SJSA1 (cell line): ENCODE measurements at places on chromosomes 6 and 20.

DNA sequence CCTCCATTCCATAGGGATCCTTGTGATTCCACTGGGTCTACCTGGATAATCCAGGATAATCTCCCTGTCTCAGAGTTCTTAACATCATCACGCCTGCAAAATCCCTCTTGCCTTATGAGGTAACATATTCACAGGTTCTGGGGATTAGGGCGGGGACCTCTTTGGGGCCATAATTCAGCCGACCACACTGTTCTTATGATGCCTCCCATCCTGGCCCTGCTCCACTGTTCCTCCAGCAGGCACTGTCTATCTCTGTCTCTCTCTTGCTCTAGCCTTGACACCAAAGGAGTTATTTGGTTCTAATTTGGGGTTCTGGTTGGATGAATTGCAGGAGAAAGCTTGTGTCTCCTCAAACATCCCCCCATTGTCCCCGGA is 168.1 kb downstream of the NFATC2 start:
- no peaks in the 10 kb centered on the region for H3K27me3 ChIP-seq
- no peak for DNase-seq
- H3K4me1 ChIP-seq: no peaks in the 10 kb centered on the region; the same call in 1 of the 2 replicates
- H3K27ac ChIP-seq: no peak overlapping the region

DNA sequence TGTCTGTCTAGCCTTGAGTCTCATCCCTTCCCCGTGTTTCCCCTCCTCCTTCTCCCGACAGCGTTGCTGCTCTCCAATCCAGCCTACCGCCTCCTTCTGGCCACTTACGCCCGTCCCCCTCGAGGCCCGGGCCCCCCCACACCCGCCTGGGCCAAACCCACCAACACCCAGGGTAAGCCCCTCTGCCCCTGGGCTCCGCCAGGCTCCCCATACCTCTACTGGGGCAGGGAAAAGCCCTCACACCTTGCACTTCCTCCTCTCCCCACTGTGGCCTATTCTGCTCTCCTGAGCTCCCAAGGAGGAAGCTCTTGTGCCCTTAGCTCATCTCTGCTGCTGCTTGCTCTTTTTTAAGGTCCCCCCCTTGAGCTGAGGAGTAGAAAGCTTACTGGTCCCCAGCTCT is 11.0 kb downstream of the DDR1 start:
- DNase-seq: no peak
- no peak overlapping the region for H3K4me3 ChIP-seq
- peaks cover 5% of the 10 kb centered on the region for H3K4me1 ChIP-seq

- no peaks in the 10 kb centered on the region; the same call in 1 of the 2 replicates for H3K27me3 ChIP-seq
- no peak overlapping the region for H3K27ac ChIP-seq
- no peaks in the 10 kb centered on the region for H3K36me3 ChIP-seq
- H3K4me3 ChIP-seq: no peak overlapping the region
Measured at GRCh38 chr6:11902527-11902926, 109.6 kb upstream of the HIVEP1 start.

DNA sequence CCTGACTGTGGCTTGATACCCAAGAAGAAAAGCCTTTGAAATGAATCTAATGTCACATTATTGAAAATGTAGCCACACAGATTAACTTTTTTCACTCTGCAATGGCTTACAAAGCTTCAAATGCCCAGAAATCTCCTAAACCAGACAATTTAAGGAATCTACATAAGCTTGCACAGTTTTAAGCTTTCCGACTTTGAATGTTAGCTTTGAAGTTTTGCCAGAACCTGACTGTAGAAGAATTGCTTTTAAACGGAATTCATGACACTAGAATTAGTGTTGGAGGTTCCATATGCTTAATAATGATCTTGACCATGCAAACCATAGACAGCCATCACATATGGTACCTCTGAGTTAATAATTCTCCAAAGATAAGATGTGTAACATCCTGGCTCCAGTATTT is 798.5 kb upstream of the EPHA7 start:
- H3K4me3 ChIP-seq: no peak overlapping the region
- H3K27me3 ChIP-seq: no peaks in the 10 kb centered on the region
- no peaks in the 10 kb centered on the region for H3K4me1 ChIP-seq
- no peaks in the 10 kb centered on the region for H3K36me3 ChIP-seq
- DNase-seq: no peak
- no peak overlapping the region for H3K27ac ChIP-seq

DNA sequence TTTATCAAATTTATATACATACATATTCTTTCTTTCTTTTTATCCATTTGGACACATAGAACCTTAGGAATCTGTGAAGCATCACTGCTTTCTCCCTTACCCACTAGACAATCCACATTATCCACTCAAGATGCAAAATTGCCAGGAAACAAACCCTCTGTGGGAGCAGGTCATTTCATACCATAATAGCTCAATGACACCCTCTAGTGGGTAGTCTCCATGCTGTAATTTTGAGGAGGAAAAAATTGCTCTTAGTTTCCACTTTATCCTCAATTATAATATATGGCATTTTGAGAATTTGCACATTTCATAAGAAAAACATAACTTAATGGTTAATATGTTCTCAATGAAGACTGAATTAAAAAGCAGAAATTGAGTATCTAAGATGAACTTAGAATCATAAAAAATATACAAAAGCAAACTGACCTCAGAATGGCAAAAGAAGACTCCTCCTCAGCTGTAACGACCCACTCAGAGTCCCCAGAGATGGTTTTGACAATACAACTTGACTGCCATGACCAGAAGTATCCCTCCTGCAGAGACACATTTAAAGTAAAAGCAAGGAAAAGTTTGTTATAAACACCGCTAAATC is 164.1 kb downstream of the FRK start:
- H3K36me3 ChIP-seq: no peaks in the 10 kb centered on the region
- H3K27ac ChIP-seq: no peak overlapping the region
- H3K27me3 ChIP-seq: no peaks in the 10 kb centered on the region

- H3K4me1 ChIP-seq: peaks cover 16% of the 10 kb centered on the region
- no peaks in the 10 kb centered on the region for H3K36me3 ChIP-seq
- no peak overlapping the region for H3K27ac ChIP-seq
- H3K27me3 ChIP-seq: no peaks in the 10 kb centered on the region
- no peak for DNase-seq
Measured at GRCh38 chr6:5287966-5288297, 26.6 kb downstream of the FARS2 start.

GRCh38 chr6:28803337-28803709 is 120.5 kb downstream of the TRIM27 start:
- no peak overlapping the region for H3K27ac ChIP-seq
- no peaks in the 10 kb centered on the region for H3K36me3 ChIP-seq
- no peaks in the 10 kb centered on the region for H3K27me3 ChIP-seq
- H3K4me1 ChIP-seq: no peaks in the 10 kb centered on the region
- H3K4me3 ChIP-seq: no peak overlapping the region

- H3K4me3 ChIP-seq: no peak overlapping the region
- H3K27ac ChIP-seq: no peak overlapping the region
- no peaks in the 10 kb centered on the region for H3K36me3 ChIP-seq
- H3K4me1 ChIP-seq: peaks cover 7% of the 10 kb centered on the region
- DNase-seq: no peak
Measured at GRCh38 chr6:11326116-11326515, 93.6 kb upstream of the NEDD9 start.

DNA sequence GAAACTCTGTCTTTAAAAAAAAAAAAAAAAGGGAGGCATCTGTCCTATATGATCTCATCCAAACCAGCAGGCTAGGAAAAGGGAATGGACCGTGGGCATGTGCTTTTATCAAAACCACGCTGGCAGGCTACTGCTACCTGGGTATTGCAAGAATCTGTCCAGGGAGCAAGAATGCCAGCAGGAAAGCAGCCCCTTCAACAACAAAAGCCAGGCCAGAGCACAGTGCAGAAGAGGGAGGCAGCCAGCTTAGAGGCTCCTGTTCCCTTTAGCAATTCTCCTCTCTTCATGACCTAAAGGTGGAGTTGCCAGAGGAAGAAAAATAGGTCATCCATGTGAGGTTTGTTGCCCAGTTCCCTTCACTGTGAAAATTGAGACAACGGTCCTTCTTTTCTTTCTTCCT is 18.2 kb downstream of the TBC1D20 start:
- no peaks in the 10 kb centered on the region for H3K4me1 ChIP-seq
- H3K36me3 ChIP-seq: peaks cover 77% of the 10 kb centered on the region
- no peak overlapping the region for H3K4me3 ChIP-seq
- no peak for DNase-seq
- no peaks in the 10 kb centered on the region for H3K27me3 ChIP-seq

GRCh38 chr20:1397710-1398109 is 4.9 kb upstream of the FKBP1A start:
- no peak overlapping the region for H3K27ac ChIP-seq
- peaks cover 18% of the 10 kb centered on the region for H3K4me1 ChIP-seq
- H3K4me3 ChIP-seq: no peak overlapping the region
- peaks cover 1% of the 10 kb centered on the region; the same call in 1 of the 2 replicates for H3K36me3 ChIP-seq
- DNase-seq: no peak

- no peak for DNase-seq
- H3K27me3 ChIP-seq: no peaks in the 10 kb centered on the region
- peaks cover 37% of the 10 kb centered on the region for H3K4me1 ChIP-seq
- H3K27ac ChIP-seq: no peak overlapping the region
- H3K36me3 ChIP-seq: peaks cover 13% of the 10 kb centered on the region
Measured at GRCh38 chr6:157137501-157137900, 185.8 kb downstream of the TMEM242 start.

DNA sequence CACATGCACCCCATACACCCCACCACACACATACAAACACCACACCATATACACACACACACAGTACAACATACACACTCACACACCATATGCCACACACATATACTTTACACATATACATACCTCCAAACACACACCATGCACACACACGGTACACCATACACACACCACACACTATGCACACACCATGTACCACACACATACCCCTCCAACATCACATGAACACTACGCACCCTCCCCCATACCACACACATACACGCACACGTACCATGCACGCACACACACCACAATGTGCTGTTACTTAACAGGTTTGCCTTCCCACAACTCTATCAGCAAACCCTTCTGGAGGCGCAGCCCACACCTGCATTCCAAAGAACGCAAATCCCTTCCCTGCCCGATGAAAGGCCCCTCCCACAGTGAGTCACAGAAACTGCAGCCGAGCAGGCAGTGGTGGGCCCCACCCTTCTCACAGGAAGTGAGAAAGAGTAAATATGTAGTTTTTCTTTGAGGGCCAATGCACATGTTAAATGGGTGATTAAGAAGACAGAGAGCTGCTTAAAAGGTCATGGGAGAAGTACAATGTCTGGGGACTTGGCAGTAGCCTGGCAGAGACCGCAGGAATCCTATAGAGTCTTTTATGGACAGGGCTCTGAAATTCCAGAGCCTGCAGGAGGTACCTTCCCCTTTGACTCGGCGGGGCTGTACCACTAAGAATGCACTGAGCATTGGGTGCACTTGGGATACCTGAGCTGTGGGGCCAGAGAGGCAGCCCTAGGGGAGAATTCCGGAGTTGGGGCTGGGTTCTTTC is 34.1 kb upstream of the EZR start:
- no peak overlapping the region for H3K4me3 ChIP-seq
- H3K36me3 ChIP-seq: no peaks in the 10 kb centered on the region
- H3K27ac ChIP-seq: peak overlapping the region; percentile 89
- peaks cover 73% of the 10 kb centered on the region for H3K4me1 ChIP-seq
- no peaks in the 10 kb centered on the region for H3K27me3 ChIP-seq
- peak; percentile 98 for DNase-seq

DNA sequence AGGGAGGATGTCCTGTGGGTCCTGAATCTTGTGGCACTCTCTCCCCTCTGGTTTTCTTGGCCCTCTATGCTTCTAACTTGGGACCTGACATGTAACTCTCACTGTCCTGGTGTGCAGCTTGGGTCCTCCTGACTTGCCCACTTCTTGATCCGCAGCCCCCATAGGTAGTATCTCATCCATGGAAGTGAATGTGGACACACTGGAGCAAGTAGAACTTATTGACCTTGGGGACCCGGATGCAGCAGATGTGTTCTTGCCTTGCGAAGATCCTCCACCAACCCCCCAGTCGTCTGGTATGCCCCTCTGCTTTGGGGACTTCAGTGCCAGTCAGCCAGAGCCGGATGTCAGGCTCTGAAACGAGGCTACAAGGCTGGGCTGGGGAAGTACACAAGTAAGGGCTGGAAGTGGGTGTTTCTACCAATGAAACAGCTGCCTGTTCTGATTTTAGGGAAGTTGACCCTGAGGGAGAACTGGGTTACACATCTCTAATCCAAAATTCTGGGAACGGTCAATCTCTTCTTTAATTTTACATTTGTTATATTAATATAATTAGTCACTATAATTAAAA is 641 bp downstream of the DBNDD2 start:
- H3K27me3 ChIP-seq: peaks cover 38% of the 10 kb centered on the region
- H3K27ac ChIP-seq: no peak overlapping the region
- H3K36me3 ChIP-seq: 0 out of 2 replicates have a peak, but pooled peaks cover 2% of the 10 kb centered on the region
- H3K4me1 ChIP-seq: peaks cover 13% of the 10 kb centered on the region
- no peak overlapping the region for H3K4me3 ChIP-seq

DNA sequence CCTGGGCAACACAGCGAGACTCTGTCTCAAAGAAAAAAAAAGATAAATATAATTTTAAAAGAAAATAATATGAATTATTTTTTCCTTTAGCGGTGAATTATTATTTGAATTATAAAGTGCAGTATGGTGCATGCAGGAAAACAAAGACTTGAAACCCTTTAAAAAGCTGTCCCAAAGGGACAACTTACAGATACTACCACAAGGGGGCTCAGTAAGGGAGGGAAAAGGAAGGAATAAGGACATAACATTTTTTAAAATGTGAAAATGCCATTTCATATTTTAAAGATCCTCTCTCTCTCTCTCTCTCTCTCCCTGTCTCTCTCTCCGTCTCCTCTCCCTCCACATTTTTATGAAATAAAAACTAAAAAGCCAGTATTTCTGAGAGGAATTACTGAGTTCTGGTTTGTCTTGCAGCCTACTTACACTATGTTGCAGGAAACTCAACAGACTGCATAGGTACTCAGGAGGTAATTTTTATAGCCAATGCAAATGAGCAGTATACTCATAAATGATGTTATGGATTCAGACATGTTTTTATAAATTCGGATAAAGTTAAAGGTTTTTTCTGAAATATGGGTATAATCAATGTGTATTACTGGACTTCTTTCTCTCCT is 455.0 kb upstream of the GJE1 start:
- no peak overlapping the region for H3K27ac ChIP-seq
- H3K36me3 ChIP-seq: no peaks in the 10 kb centered on the region
- peak; percentile 27 for DNase-seq
- no peaks in the 10 kb centered on the region for H3K27me3 ChIP-seq

- peaks cover 3% of the 10 kb centered on the region; the same call in 1 of the 2 replicates for H3K27me3 ChIP-seq
- H3K36me3 ChIP-seq: no peaks in the 10 kb centered on the region
- H3K27ac ChIP-seq: no peak overlapping the region
- no peak for DNase-seq
Measured at GRCh38 chr20:1034415-1034789, 32.3 kb upstream of the RSPO4 start.

- no peaks in the 10 kb centered on the region for H3K36me3 ChIP-seq
- no peak overlapping the region; the same call in 1 of the 2 replicates for H3K27ac ChIP-seq
- peak; percentile 63 for DNase-seq
Measured at GRCh38 chr6:2738373-2738979, 12.2 kb downstream of the MYLK4 start.
